ENCODE measurements at places on chromosomes 7 and 10. TPM values are rescaled to one million over a fixed set of nuclear protein-coding genes. Genes with fewer than 3 reads are reported as not detected.

OR9A2 gene
- total RNA-seq: not detected

MMD2 gene
- total RNA-seq: not detected

C7orf25 gene
- 4.8 TPM for total RNA-seq

POLR1F gene
- 22.1 TPM for total RNA-seq

CRYGN gene
- total RNA-seq: 1.0 TPM

PLPP4 gene
- total RNA-seq: not detected

NPC1L1 gene
- total RNA-seq: 0.10 TPM

LRRC18 gene
- not detected for total RNA-seq

PDE1C gene
- not detected for total RNA-seq

ZNF467 gene
- total RNA-seq: 4.5 TPM

FLNC gene
- 0.05 TPM for total RNA-seq

HILPDA gene
- 2.0 TPM for total RNA-seq

PPIF gene
- total RNA-seq: 31.3 TPM

ZNF503 gene
- total RNA-seq: 0.28 TPM

FFAR4 gene
- total RNA-seq: not detected

AQP1 gene
- total RNA-seq: 1.9 TPM

SUGCT gene
- total RNA-seq: 2.3 TPM

GJD4 gene
- total RNA-seq: not detected

MRLN gene
- total RNA-seq: not detected

HOXA5 gene
- 0.32 TPM for total RNA-seq

RNF133 gene
- total RNA-seq: not detected

TRIL gene
- not detected for total RNA-seq

CALHM3 gene
- total RNA-seq: not detected

FAM24A gene
- total RNA-seq: not detected

NRAP gene
- not detected for total RNA-seq

SORBS1 gene
- total RNA-seq: 0.98 TPM

CTAGE6 gene
- total RNA-seq: 1.8 TPM

HOXA4 gene
- 0.25 TPM for total RNA-seq

TRIM74 gene
- total RNA-seq: 2.9 TPM

MRC1 gene
- total RNA-seq: 0.60 TPM

CDC123 gene
- total RNA-seq: 35.5 TPM

DRGX gene
- not detected for total RNA-seq

TIMM23 gene
- total RNA-seq: 27.0 TPM

PNLIPRP2 gene
- total RNA-seq: 0.96 TPM

EPHA1 gene
- total RNA-seq: 23.8 TPM

ST7 gene
- total RNA-seq: 5.2 TPM

ZNF425 gene
- 0.28 TPM for total RNA-seq

CYP3A7 gene
- total RNA-seq: not detected

SRRM3 gene
- total RNA-seq: not detected

TSPAN12 gene
- total RNA-seq: not detected

MXI1 gene
- total RNA-seq: 40.2 TPM

ELMO1 gene
- 111 TPM for total RNA-seq

GIMAP8 gene
- total RNA-seq: 54.6 TPM

SLC16A9 gene
- 0.44 TPM for total RNA-seq

TAX1BP1 gene
- total RNA-seq: 81.1 TPM

ARPC1B gene
- 203 TPM for total RNA-seq

RPP30 gene
- total RNA-seq: 33.7 TPM

LRRN3 gene
- total RNA-seq: 64.9 TPM

LMOD2 gene
- not detected for total RNA-seq

SEC31B gene
- 47.6 TPM for total RNA-seq
